Ascending aorta (tissue), 2 donors: ENCODE measurements at places on chromosomes 2 and 18. TPM values are rescaled to one million over a fixed set of nuclear protein-coding genes. Genes with fewer than 3 reads are reported as not detected.

GRCh38 chr2:13758412-13758811, 874.1 kb upstream of the LRATD1 start:
- DNase-seq = no peak

DNA sequence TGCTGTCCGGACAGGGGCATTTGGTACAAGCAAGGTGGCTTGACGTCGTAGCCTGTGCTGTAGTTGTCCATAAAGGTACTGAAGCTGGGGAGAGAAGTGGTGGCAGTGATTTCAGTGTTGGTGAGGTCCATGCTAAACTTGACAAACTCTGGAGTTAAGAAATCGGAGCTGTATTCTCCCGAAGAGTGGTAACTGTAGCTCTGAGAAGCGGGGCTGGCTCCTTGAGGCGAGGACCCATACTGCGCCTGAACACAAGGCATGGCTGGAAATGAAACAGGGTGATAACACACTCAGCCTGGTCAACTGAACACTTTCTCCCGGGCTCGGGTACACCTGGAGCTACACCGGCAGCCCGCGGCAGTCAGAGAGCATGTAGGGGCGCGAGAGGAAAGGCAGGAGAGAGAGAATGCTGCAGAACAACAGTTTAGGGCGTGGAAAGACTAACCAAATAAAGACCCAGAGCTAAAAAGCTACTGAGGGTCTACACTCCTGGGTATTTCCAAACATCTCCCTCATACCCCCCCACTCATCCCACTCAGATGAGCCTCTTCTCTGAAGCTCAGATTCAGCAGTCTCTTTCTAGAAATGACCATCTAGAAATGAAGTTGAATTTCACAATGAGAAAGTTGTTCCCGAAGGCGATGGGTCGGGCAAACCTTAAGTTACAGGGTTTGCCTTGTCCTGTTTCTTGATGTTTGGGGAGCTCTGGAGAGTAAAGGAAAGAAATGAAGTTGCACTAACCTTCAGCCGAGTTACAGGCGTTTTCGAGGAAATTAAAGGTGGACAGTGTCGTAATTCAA, 2.4 kb downstream of the NR4A2 start:
- DNase-seq = no peak

DNA sequence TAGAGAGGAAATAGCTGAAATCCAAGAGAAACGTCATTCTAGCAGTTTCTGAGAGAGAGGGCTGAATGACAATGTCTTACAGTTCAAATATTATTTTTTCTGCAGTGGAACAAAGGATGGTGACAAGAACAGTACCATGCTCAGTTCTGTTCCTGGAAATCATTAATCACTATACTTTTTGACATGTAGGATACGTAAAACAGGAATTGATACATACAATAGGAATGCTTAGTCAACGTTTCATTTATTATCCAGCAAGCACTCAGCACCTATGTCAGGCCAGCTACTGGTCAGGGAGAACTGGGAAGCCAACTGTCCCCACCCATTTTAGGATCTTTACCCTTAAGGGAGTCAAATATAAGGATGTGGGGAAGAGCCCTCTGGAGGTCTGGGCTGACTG, 114.7 kb downstream of the DHRS9 start:
- no peak for DNase-seq

DNA sequence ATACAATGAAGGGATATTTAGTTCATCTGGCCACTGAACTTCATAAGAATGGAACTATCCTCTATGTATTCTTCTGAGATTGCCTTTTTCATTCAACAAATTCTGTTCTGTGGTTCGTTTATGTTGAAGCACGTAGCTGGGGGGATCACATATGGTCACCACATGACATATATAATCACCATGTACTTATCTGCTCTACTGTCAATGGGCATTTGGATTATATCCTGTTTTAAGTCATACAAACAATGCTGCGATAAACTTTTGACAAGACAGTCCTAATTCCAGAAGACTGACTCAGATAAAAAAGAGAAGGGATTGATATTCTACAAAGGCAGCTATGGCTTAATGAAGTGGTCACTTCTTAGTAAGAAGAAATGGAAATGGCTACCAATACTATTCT, 116.0 kb upstream of the CCDC195 start:
- DNase-seq = no peak

GRCh38 chr2:88220718-88221117, 50.6 kb downstream of the THNSL2 start:
- no peak for DNase-seq

SCN2A gene
- 0.53 TPM for total RNA-seq

DNA sequence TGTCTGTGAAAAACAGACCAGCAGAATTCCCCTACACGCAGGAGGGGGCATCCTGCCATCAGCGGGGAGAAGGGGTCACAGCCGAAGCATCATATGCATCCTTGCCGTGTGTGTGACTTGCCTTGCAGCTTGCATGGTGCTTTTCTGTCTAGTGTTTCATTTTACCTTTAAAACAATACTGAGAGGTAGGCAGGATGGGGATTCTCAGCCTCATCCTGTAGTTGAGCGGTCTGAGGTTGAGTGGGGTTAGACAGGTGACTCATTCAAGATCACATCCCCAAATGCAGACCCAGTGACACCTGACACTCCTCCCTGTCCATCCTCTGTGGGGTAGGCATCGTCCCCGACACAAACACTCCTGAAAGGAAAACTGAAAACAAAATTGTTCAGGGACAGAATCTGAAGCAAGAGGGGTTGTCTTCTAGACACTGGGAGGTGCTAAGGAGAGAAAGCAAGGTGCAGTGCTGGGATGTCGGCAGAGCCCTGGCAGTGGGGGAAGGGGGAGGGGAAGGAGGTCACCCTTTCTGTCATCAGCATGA, 7.9 kb downstream of the ARL4C start:
- no peak for DNase-seq

DNA sequence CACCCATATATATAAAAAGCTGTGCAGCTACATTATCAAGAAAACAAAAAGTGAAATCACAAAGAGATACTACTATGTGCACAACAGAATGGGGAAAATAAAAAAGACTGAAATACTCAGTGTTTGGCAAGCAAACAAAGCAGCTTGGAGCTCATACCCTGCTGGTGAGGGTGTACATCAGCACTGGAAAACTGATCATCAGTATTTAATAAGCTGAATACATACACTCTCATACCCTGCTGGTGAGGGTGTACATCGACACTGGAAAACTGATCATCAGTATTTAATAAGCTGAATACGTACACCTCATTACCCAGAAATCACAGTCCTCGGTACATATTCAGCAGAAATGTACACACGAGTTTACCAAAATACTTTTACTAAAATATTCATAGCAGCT, 220.8 kb downstream of the SPP2 start:
- no peak for DNase-seq

- DNase-seq = no peak
Observed at GRCh38 chr2:180679693-180680092, 300.7 kb upstream of the UBE2E3 start.

GRCh38 chr2:154533300-154533940, 165.1 kb upstream of the KCNJ3 start:
- no peak for DNase-seq

DNA sequence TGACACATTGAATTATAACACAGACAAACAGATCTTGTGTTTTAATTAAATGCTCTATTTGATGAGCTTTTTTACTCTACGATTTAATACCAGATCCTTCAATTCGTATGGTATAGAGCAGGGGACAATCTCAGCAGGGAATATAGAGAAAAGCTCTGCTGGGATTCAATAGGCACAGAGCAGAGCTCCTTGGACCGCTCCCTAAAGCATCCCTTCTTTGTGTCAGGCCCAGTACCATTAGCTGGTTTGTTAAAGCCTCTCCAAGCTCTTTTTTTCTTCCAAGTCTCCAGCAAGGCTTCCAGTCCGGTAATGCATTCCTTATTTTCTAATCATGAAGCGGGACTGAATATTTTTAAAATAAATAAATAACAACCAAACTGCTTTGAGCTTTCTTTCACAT, 466.0 kb downstream of the NR4A2 start:
- no peak for DNase-seq

DNA sequence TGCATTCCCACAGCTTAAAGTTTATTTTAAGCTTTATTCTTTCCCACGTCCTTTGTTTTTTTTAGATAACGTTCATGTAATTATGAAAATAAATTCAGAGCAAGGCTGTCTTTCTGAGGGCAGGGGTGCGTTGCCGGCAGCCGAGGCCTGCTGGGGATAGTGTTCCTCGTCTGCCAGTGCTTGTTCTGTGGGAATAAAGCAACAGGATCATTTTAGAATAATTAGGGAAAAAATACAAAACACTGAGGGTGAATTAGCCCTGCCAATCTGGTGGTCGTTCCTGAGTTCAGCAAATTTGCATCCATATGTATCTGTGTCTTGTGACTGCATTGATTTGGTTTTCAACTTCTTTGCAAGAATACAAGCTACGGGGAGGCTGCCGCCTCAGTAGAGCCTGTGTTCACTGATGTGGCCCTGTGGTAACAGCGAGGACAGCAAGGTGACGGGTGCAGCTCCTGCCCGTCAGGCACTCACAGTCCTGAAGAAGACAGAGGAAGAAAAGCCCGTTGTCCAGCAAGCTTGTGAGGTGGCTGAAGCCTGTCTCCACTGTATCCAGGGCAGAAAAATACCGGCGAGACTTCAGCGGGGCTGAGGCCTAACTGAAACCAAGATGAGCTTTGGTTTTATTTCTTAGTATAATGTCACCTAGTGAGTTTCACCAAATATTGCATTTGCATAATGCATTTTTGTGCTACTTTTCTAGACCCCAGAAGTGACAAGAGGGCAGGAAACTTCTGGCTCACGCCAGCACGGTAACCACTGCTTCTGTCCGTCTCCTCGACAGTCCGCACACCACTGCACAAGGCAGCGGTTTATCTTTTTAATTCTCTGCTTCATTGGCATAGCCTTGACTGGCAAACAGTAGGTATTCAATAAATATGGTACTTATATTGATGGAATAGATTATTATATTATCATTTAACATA, 64.5 kb downstream of the SH3YL1 start:
- DNase-seq = no peak

- DNase-seq = no peak
Observed at GRCh38 chr18:34122724-34123334, 101.9 kb downstream of the NOL4 start.

DNA sequence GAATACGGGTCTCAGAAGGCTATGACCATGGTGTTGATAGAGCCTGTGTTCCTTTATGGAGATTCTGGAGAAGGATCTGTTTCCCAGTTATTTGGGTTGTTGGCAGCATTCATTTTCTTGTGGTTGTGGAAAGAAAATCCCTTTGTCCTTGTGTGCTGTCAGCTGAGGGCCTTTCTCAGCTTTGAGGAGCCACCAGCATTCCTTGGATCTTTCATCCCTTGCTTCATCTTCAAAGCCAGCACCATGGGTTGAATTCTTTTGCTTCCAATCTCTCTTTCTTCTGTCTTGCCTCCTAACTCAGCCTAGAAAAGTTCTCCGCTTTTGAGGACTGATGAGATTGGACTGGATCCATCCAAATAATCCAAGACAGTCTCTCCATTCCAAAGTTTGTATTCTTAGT, 103.2 kb upstream of the MMADHC start:
- DNase-seq = no peak

GRCh38 chr2:229752970-229753729, 38.8 kb upstream of the DNER start:
- no peak for DNase-seq

DNA sequence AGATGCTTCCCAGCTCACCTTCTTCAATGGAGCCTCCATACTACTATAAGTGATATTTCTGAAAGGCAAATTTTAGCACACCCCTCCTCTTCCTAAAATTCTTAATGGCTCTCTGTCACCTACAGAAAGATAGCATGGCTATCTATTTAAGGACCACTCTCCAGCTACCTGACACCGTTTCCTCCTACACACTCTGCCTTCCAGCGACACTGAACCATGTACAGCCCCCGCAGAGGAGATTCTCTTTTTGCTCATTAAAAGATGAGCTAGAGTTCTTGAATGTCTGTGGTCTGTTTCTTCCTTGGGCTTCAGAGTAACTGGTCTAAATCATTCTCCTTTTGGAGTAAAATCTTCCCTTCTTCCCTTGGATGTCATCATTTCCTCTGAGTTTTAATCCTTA, 38.4 kb upstream of the GAREM1 start:
- DNase-seq = no peak

ARHGAP25 gene
- 8.3 TPM for total RNA-seq

DNA sequence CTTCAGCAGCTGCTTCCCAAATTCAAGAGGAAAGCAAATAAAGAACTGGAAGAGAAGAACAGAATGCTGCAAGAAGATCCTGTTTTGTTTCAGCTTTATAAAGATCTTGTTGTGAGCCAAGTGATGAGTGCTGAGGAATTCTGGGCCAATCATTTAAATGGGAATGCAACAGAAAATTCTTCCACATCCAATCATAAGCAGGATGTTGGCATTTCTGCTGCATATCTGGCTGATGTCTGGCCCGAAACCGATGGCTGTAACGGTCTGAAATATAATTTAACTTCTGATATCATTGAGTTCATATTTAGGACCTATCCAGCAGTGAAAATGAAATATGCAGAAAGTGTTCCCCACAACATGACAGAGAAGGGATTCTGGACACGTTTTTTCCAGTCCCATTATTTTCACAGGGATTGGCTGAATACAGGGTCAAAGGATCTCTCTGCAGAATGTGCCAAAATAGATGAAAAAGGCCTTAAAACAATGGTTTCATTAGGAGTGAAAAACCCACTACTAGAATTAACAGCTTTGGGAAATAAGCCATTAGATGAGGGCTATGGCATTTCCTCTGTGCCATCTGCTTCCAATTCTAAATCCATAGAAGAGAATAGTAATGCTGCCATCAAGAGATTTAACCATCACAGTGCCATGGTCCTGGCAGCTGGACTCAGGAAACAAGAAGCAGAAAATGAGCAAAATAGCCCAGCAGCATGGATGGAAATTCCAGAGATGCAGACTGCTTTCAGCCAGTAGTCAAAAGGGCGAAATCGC, 175.6 kb downstream of the MC4R start:
- DNase-seq = no peak
